ENCODE measurements at places on chromosomes 6 and 20.

GRCh38 chr6:2857580-2858337, 16.1 kb upstream of the SERPINB1 start:
- DNase-seq: peak; percentile 85

GRCh38 chr20:208942-209566, 18.0 kb upstream of the DEFB129 start:
- peak; percentile 44 for DNase-seq

DNA sequence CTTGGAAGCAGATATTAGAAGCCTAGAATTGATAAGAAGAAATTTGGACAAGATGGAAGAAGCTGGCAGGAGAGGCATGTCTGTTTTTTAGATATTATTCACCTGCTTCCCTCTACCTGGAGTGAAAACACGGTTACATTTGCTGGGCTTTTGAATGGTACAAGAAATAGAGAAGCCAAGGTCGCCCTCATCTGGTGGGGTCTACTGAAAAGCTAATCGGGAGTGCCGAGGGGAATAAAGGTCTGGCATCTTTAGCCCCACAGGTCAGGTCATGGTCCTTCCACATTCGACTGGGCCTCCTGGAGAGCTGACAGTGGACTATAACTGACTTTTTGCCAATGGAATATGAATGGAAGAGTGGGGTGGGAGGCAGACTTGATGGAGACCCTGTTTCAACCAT, 4.6 kb upstream of the C2 start:
- no peak for DNase-seq

GRCh38 chr20:24682496-24682985, 213.1 kb downstream of the SYNDIG1 start:
- DNase-seq: no peak

GRCh38 chr20:63152322-63153253, 63.3 kb downstream of the YTHDF1 start:
- no peak for DNase-seq

DNA sequence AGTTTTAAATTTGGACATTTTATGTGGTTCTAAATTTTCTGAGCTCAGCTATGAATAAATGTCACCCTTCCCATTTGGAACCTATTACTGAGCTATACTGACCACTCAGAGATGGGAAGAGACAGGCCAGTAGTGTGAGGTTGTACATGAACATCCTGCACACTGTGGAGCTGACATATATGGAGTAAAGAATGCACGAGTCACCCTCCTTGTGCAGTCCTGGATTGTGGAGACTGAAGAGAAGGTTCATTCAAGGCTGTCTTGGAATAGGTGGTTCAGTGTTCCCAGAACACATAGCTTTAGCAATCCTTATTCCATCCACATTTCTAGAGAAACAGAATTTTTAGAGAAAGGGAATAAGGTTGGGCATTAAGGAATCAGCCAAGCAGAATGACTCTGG, 50.3 kb upstream of the OGFRL1 start:
- no peak for DNase-seq

GRCh38 chr20:36154700-36155628, at the start of gene EPB41L1:
Gene EPB41L1, plus strand, starts transcription at chr20:36154740. Its CDS starts 19,038 bp downstream, at chr20:36173778.
- DNase-seq: no peak

DNA sequence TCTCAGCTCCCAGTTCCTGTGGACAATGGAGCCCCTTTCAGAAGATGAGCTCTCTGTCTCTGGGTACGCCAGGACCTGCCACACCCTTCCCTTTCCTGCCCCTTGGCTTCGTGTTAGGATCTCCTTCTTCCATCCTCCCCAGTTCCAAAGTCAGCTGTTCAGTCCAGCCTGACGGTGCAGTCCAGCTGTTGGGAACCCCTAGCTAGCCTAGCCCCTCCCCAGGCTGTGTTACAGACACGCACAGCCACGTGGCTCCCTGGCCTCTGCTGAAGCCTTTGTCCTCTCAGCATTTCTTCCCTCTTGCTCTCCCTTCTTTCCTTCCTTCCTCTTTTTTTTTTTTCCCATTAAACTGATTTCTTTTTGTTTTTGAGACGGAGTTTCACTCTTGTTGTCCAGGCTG, 12.4 kb upstream of the TFAP2C start:
- no peak for DNase-seq

- DNase-seq: no peak
Measured at GRCh38 chr6:112372226-112372806, 25.2 kb downstream of the RFPL4B start.

DNA sequence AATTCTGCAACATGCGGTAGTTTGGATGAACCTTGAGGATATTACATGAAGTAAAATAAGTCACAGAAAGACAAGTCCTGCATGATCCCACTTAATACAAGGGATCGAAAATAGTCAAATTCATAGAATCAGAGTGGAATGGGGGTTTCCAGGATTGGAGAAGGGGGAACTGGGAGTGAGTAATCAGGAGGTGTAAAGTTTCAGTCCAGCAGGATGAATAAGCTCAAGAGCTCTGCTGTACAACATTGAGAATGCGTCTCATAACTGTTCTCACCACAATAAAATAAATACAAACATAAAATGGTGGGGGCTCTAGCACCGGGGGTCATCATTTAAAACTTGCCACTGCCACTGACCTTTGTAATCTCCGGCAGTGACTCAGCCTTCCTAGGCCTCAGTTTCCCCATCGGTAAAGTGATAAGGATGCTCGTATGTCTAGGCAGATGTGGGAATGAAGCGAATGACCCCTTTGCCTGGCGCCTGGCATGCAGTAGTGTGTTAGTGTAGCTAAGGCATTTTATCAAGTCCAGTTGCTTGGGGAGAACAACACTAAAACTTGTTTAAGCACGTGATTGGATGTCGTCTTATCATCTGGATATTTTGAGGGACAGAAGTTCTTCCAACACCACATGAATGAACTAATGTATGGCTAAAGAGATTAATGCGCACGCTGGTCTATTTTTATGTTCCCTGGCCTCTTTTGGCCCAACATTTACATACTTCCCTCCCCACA, 421.1 kb downstream of the QKI start:
- no peak for DNase-seq

GRCh38 chr6:169417101-169417500, 163.5 kb upstream of the THBS2 start:
- DNase-seq: no peak
